NCI-H1436 (cell line): ENCODE measurements at places on chromosomes 6 and 20.

- no peak for DNase-seq
These were observed 536.0 kb upstream of the JARID2 start for GRCh38 chr6:14709900-14710299.

DNA sequence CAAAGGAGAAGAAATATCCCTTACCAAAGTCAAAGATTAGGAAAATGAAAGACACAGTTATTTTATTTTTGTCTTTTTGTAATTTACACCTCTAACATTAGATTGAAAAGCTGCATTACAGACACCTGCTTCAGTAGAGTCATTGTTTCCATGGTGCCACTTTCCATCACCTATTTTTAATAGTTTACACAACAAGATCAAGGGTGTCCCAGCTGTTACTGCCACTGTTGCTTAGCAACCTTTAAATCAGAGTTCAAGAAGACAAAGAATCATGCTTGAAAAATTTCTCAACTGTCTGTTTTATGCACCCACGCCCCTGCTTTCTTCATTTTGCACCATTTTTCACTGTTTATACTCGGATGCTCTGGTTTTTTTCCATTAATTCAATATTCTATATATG lies 668.2 kb upstream of the GJE1 start:
- peak; percentile 90 for DNase-seq

DNA sequence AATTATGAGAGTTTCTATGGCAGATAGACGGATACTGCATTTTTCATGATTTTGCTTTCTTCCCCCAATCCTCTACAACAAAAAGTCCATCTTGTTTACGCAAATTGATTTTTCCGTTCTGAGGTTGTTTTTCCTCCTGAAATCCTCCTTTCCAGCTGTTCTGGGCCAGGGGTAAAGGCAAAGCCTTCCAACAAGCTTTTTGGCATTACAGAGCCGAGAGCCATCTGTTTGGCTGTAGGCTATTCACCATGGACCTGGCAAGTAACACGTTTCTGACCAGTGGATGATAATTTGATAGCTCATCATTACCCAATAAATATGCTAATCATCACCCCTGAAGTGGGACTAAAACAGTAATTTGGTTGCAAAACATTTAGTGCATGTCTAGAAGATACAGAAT lies 226.5 kb downstream of the CBLN4 start:
- no peak for DNase-seq

DNA sequence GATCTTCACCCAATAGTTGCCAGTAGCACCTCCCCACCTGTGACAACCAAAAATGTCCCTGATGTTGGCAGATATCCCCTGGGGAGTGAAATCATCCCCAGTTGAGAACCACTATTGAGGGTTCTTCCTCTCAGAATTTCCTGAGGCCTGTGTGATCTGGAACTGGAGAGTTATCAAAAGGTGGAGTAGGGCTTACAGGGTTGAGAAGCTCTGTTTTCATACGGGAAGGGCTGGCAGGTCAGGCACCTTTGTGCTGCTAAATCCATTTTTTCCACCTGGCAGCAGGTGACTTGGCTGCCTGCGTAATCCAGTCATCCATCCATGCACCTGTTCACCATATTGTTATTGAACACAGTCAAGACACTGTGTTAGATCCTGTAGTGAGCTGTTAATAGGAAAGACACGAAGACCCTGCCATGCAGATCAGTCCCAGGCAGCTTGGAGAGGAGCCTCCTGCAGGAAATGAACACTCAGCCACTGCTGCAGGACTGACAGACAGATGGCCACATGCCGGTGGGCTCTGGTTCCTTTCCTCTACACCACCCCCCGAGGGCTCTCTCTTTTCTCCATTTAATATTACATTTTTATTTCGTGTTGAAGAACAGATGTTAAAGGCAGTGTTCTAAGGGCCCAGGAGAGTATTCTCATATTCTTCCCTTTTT lies 5.4 kb downstream of the DUSP22 start:
- DNase-seq = no peak

GRCh38 chr6:105898286-105898685 lies 187.8 kb upstream of the PRDM1 start:
- DNase-seq = no peak
